ENCODE measurements at places on chromosomes 4 and X. TPM values are rescaled to one million over a fixed set of nuclear protein-coding genes. Genes with fewer than 3 reads are reported as not detected.

GRCh38 chr4:186148336-186148975 is 42.9 kb upstream of the CYP4V2 start:
- no peak for DNase-seq

DNA sequence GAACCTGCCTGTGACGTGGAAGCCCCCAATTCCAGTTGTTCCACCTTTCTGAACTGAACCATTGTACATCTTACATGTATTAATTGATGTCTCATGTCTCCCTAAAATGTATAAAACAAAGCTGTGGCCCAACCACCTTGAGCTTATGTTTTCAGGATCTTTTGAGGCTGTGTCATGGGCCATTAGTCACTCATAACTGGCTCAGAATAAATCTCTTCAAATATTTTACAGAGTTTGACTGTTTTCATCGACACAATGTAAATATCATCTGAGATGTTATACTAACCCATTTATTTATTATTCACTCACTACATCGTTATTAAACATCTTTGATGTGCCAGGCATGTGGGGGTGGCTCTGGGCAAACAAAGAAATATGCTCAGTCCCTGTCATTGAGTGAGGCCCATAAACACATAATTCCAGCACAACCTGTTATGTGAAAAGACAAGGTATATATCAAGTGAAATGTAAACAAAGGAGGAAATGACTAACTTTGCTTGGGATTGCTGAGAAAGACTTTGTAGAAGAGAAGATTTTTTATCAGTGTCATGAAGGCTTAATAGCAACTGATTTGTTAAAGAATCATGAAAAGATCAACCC is 34.5 kb upstream of the PPM1K start:
- DNase-seq = no peak

GRCh38 chr4:17497890-17498523 is 13.9 kb downstream of the QDPR start:
- DNase-seq = no peak

GRCh38 chr4:7389719-7390118 is 45.0 kb downstream of the PSAPL1 start:
- no peak for DNase-seq

ATOH1 gene
- not detected for total RNA-seq

DNA sequence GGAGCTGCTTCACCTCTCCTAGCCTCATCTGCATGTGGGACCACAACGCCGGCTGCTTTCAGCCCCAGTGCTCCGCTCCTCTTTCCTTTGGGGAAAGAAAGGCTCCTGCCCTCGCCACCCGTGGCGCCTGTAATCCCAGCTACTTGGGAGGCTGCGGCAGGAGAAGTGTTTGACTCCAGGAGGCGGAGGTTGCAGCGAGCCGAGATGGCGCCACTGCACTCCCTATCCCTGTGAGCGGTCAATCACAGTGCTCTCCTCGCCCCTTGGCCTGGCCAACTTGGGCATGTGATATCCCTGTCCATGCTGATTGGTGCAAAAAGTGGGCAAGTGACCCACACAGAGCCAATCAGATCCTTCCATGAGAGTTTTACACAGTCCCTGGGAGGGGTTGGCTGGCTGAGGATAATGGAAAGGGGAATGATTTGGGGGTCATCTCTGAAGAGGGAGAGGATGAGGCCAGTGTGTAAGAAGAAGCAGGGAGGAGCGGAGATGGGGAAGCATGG is 56.2 kb downstream of the WFS1 start:
- no peak for DNase-seq

RAB39B gene
- 39.2 TPM for total RNA-seq

GRCh38 chrX:72080150-72080549 is 51.6 kb downstream of the RTL5 start:
- DNase-seq = no peak

CDX4 gene
- not detected for total RNA-seq

CACNA1F gene
- 4.1 TPM for total RNA-seq
